ENCODE measurements at places on chromosomes 13 and 19. TPM values are rescaled to one million over a fixed set of nuclear protein-coding genes. Genes with fewer than 3 reads are reported as not detected.

The CERS4 gene
- 38.6 TPM for total RNA-seq

The LILRA1 gene
- total RNA-seq = 1.8 TPM

The LILRA5 gene
- total RNA-seq = 52.8 TPM

The ELSPBP1 gene
- not detected for total RNA-seq

The FGF21 gene
- not detected for total RNA-seq

The ZNF135 gene
- total RNA-seq = 4.9 TPM

The ZNF471 gene
- 2.8 TPM for total RNA-seq

The NRTN gene
- total RNA-seq = 1.6 TPM

The DENND1C gene
- 6.7 TPM for total RNA-seq

The FCGBP gene
- 11.1 TPM for total RNA-seq

The SELENOV gene
- total RNA-seq = not detected

The DIAPH3 gene
- 3.3 TPM for total RNA-seq
